ENCODE measurements at places on chromosomes 7 and 10.

DNA sequence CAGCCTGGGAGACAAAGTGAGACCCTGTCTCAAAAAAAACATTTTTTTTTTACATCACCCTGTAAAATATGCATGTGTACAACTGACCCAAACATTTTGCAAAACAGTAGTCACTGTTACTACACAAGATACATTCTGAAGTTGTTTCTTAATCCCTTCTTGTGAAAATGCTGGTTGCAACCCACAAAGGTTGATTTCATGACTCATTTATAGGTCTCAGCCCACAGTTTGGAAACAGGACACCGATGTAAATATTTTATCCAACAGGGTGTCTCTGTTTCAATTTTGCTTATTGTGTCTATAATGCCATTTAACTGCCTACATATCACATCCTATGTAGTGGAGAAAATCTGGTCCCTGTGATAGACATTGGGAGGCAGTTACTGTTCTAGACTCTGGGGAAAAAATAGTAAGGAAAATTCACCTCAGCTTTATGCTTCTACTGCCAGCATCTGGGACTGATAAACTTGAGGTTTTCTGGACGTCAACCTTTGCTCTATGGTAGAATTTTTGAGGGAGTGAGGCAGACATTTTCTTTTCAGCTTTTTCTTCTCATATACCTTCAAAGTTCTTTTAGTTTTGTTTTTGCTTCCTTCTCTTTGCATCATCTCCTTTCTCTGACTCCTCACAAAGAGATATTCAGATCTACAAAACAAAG, 1.6 kb upstream of the RAB19 start:
- DNase-seq, result no peak

DNA sequence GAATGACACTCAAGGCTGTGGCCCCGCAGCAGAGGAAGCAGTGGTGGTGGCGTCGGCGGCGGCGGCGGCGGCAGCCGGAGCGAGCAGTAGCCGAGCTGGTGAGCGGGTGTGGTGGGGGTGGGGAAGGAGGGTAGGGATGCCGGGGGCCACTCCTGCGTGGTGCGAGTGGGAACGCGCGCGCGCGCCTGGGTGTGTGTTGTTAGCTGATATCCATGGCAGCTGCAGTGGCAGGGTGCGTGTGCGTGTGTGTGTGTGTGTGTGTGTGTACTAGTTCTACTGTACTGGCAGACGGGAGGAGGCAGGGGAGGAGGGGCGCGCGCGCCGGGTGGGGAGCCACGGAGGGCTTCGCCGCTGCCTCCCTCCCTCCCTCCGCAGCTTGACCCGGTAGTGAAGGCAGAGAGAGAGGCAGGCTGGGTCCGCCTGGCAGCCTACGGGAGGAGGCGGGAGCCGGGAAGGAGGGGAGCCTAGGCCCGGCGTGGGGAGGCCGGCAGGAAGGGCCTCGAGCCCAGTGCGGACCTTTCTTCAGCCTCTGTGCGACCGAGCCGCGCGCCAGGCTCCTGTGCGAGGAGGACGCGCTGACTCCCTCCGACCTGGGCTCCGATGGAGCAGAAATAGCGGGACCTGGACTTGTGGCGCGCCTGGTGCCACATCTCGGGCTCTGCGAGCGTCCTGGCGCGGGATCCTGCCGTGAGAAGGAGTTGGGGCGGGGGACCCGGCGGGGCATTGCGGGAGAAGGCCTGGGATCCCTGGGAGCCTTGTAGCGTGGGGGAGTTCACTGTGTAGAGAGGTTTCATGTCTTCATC, at the start of gene MAGI2:
TSS of gene MAGI2 (minus strand) at position 110 of the 803 bp plus-strand sequence. CDS start 347 bp downstream, outside the sequence.
- no peak for DNase-seq

- DNase-seq, result no peak
These were observed 24.1 kb downstream of the ZRANB1 start for GRCh38 chr10:124966008-124966407.

DNA sequence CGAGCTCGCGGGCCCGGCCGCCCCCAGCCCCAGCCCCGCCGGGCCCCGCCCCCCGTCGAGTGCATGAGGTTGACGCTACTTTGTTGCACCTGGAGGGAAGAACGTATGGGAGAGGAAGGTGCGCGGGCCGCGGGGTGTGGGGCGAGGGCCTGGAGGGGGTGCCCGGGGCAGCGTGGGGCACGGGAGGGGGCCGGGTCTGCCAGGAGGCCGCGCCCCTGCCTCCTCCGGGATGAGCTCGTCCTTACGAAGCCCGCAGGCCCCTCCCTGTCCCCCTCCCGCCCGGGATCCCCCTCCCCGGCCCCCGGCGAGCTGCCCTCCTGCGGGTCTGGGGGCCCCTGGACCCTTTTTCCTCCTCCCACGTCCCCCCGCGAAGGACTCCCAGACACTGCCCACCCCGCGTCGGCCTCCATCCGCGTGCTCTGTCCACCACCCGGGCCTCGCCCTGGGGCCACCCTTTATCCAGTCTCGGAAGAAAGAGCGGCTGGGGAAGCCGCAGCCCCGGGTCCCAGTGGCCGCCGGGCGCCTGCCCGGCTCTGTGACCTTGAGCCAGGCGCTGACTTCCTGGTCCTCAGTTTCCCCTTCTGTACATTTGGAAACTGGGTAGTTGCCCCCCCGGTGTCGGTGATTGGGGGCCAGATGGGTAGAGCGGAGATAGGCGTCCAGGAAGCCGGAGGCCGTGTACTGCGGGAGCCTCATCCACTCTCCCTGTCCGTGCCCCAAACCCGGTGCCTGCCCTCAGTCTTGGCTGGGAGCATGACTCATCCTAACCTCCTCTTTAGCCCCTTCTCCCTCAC, 521 bp downstream of the LIMK1 start:
- peak; percentile 83 for DNase-seq

DNA sequence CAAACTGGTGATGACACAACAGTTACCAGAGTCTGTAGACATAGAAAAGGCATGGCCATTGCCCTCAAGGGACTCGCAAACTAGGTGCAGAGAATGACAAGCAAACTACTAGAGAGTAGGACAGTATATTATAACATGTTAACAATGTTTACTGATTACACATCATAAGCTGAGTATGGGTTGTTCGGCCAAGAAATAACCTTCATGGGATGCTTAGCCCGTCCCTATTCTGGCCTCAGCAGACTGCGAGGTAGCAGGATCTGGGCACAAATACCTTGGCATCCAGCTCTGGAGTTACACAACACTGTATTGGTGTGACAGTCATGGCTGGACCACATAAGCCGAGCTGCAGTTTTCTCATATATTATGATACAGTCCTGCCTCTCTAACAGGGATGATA, 51.4 kb downstream of the ABCB4 start:
- no peak for DNase-seq

DNA sequence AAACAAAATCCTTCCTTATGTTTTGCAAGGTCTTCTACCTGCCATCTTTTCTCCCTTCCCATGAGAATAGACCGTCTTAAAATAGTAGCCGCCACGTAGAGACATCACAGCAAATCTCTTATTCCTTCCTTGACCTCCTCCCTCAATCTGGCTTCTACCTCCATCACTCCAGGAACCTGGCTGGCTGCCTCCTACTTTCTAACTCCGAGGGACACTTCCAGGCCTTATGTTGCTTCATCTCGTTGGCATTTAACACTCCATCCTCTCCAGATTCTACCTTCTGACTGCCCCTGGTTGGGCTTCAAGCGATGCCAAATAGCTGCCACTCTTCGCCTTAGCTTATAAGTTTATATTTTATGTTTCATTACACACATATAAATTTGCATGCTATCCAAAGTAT, 26.4 kb upstream of the CALN1 start:
- no peak for DNase-seq

- no peak for DNase-seq
These were observed 16.5 kb upstream of the UBE2D1 start for GRCh38 chr10:58318346-58318745.

GRCh38 chr7:92783260-92784201, 52.8 kb downstream of the CDK6 start:
- DNase-seq, result no peak

DNA sequence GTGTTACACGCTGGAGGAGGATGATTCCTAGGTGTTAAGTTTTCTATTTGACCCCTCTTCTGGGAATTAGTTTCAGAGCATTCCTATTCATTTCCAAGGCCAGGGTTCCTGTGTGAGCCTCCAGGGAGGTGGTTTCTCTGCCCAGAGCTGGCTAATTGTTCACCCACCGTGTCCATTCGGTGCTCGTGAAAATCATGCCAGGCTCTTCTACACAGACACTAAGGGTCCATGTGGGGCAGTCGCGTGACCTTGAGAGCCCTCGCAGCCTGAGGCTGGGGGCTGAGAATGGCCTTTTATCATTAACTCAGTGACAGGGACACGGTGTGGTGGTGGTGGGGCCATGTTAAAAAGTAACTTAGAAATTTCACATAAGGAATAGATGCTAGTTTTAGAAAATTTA, 83.7 kb downstream of the EMX2 start:
- no peak for DNase-seq

- DNase-seq, result peak; percentile 66
These were observed 548 bp downstream of the AGAP3 start for GRCh38 chr7:151086802-151087244.

GRCh38 chr10:14954934-14955333, 1.0 kb upstream of the DCLRE1C start:
- no peak for DNase-seq

GRCh38 chr7:100835903-100836811, 8.8 kb upstream of the EPHB4 start:
- DNase-seq, result no peak

- no peak for DNase-seq
These were observed 143.6 kb downstream of the GPR85 start for GRCh38 chr7:112942981-112943380.

DNA sequence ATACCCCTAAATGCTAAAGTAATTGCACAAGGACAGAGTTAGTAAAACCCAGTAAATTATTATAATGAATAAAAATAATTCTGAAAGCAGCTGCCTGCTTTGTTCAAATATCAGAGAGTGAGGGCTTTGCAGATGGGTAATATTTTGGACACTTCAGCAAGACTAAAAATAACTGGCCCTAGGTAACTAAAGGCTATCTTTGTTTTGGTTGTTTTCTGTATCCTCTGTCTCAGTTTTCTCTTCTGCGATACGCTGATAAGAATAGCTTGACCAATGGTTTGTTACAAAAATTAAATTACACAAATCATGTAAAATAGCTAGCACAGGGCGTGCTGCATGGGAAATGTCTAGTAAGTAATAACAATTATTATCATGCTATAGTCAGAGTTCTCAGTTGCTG, 204.7 kb downstream of the FGFR2 start:
- DNase-seq, result no peak

GRCh38 chr10:70430493-70431445, 10.7 kb downstream of the NODAL start:
- no peak for DNase-seq

DNA sequence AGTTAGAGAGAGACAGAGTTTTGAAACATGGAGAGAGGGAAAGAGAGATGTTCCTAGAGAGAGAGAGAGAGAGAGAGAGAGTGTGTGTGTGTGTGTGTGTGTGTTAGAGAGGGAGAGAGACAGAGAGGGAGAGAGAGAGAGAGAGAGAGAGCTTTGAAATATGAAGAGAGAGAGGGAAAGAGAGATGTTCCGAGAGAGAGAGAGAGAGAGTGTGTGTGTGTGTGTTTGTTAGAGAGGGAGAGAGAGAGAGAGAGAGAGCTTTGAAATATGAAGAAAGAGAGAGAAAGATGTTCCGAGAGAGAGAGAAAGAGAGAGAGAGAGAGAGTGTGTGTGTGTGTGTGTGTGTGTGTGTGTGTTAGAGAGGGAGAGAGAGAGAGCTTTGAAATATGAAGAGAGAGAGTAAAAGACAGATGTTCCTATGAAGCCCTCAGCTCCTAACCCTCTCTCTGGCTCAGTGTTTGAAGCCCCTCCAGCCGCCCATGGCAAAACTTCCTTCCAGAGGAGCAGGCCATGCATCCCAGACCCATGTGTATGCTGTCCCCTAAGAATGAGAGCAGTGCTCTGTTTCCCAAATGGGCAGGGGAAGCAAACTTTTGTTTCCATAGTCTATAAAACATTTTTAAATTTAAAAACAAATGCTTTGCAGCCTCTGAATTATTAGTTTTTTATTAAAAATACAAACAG, 130.9 kb downstream of the KCNMA1 start:
- DNase-seq, result no peak

- DNase-seq, result no peak
These were observed 816.4 kb downstream of the GRM8 start for GRCh38 chr7:126436213-126436868.

DNA sequence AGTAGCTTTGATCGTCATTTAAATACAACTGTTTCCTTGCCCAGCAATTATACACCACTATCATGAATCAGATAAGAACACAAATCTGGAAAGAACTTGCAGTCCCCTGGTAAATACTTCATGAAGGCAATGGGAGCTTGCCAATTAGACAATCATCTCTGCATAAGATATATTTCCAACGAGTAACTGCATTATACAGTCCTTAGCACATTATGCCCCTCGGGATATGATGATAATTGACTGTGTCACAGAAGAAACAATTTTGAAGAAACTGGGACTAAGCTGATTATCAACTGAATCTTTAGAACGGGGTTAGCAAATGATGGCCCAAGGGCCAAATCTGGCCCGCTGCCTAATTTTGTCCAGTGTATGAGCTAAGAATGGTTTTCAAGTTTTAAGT, 155.7 kb downstream of the TRIL start:
- DNase-seq, result no peak

GRCh38 chr7:127741764-127742375, 89.9 kb downstream of the SND1 start:
- no peak for DNase-seq

- peak; percentile 55 for DNase-seq
These were observed 26.5 kb upstream of the TRIL start for GRCh38 chr7:28984631-28985030.

DNA sequence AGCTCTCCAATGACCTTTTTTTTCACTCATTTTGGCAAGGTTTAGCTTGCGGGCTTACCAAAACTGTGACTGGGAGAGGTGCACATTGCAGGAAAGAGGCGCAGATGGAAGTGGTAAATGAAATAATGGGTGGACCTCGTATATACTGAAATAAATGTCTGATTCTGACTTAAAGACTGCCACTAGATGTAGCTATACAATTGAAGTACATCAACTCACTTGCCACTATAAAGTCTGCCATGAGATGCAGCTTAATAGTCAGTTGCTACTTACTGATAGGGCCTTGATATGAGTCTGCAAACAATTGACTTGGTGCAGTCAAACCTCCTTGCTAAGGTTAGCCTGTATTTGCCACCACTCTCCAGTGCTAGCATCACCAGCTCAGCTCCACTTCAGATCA, 525.9 kb upstream of the MBL2 start:
- DNase-seq, result no peak

- DNase-seq, result peak; percentile 51
These were observed 48.0 kb downstream of the BRAF start for GRCh38 chr7:140876519-140877248.
